ENCODE measurements at places on chromosomes 2 and 18. TPM values are rescaled to one million over a fixed set of nuclear protein-coding genes. Genes with fewer than 3 reads are reported as not detected.

Gene TRABD2A
- 0.25 TPM for total RNA-seq

Gene MEP1B
- total RNA-seq = not detected

DNA sequence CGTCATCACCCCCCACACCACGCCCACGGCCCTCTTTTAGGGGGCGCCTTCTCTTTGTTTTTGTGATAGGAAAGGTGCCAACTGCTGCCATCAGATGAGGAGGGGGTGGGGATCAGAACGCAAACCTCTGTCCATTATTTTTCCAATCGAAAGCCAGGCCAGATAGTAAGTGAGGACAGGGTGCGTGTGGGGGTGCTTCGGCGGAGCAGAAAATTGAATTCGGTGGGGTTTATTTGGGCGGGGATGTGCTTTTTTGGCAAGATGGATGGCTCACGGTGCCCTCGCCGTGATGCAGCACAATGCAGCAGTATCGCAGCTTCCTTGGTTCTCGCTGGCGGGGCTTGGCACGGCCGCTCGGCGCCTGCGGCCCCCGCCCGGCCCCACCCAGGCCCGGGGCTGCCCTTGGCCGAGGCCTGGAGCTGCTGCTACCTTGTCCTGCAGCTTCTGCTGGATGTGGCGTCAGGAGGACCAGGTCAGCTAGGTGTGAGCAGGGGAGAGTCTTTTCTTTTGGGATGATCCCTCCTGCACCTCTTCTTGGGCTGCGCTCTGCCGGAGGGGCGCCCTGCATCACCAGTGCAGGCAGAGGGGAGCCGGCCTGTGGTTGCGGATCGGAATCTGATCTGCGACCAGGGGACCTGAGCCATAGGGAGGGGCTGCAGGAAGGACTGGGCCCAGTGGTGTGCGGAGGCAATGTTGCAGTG, 1.3 kb downstream of the SPTBN1 start:
- peak; percentile 50 for DNase-seq

Gene PSMA8
- total RNA-seq = not detected

DNA sequence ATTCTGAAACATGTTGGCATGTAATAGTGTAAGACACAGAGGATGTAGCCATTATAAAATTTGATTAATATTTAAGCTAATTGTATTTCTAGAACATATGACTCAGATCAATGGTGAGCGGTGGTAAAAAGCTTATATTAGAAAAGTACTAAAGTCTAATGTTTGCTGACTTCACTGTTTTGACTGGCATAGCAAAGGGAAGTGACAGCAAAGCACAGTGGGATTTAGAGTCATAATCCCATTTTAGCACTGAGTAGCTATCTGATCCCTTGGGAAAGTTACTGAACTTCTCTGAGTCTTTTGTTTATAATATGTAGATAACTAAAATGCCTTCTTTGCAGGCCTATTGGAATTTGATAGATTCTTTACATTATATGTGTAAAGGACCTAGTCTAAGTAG, 60.4 kb downstream of the KIAA1328 start:
- peak; percentile 47 for DNase-seq

Gene GRB14
- total RNA-seq = 0.64 TPM

GRCh38 chr2:203407496-203407895, 79.3 kb downstream of the ABI2 start:
- no peak for DNase-seq

Gene ATP6V1B1
- total RNA-seq = not detected

GRCh38 chr2:14673351-14673875, 40.9 kb downstream of the LRATD1 start:
- no peak for DNase-seq

DNA sequence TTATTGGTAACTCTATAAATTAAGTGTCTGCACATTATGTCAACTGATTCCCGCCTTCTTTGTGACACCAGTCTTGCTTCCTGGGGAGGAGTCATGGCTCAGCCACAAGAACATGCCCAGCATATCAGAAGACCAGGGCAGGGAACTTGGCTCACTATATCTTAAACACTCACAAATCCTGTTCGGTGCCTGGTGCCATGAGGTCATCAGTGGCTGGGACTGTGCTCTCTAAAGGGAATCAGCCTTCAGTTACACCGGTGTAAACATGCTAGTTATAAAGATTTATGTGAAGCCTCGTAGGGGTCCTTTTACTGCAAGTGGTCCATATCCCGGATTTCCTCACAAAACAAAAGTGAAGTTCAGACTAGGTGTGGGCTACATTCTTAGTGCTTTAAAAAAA, 73.1 kb upstream of the ZNF521 start:
- DNase-seq = peak; percentile 3

GRCh38 chr2:46297546-46298271, 502 bp downstream of the EPAS1 start:
- no peak for DNase-seq

- DNase-seq = no peak
These were observed 42.0 kb upstream of the MYL1 start for GRCh38 chr2:210356944-210357343.

Gene TSPYL6
- not detected for total RNA-seq

DNA sequence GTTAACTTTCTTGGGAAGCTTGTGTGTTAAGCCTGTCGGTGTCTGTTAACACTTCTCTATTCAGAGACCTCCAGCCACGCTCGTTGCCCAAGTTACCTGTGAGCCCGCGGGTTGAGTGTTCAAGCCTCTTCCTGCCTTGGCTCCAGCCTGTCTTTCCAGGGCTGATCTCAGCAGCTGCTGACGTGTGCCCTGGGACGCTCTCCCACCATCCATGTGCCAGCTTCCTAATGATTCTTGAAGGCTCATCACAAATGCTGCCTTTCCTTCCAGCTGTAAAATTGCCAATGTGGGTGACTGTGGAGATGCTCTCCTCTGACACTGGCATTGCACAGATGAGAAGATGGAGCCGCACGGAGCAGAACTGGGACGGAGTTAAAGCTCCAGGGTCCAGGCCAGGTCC, 6.1 kb downstream of the RNF144A start:
- no peak for DNase-seq

- DNase-seq = no peak
These were observed 526.5 kb downstream of the GALR1 start for GRCh38 chr18:77776104-77776503.

- DNase-seq = no peak
These were observed 39.2 kb upstream of the KIDINS220 start for GRCh38 chr2:8876628-8877027.

- DNase-seq = no peak
These were observed 135.0 kb upstream of the DOK6 start for GRCh38 chr18:69265656-69266055.

Gene GTF2A1L
- 0.13 TPM for total RNA-seq

Gene IL1RN
- total RNA-seq = not detected

Gene ITGB6
- not detected for total RNA-seq

Gene MEIS1
- total RNA-seq = 3.6 TPM

GRCh38 chr2:174874085-174874484, 109.8 kb upstream of the CHRNA1 start:
- no peak for DNase-seq

GRCh38 chr18:46321955-46322354, 217.8 kb downstream of the HAUS1 start:
- no peak for DNase-seq

Gene COL6A3
- 6.6 TPM for total RNA-seq
